ENCODE measurements at places on chromosomes 13 and 19.

GRCh38 chr19:18183529-18183928 is 9.5 kb upstream of the MPV17L2 start:
- no peak for DNase-seq

DNA sequence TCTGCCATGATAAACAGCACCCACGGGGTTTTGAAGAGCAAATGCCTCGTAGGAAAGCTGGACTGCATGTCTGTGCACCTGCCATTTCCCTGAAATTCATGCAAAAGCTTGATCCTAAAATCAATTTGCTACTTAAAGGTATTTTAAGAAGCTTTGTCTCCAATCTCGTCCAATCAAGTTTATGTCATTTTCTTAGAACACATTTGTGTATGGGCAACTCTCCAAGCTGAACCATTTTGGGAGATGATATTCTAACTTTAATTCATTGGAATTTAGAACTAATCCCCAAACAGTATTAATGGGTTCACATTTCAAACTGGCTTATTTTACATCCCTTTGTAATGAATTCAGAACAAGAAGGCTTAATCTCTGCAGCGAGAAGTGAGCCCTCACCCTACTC is 822 bp downstream of the ADPRHL1 start:
- DNase-seq, result no peak

GRCh38 chr19:50379602-50380001 is 3.3 kb downstream of the NR1H2 start:
- DNase-seq, result no peak

GRCh38 chr19:19460258-19460731 is 54.8 kb downstream of the GATAD2A start:
- no peak for DNase-seq

- no peak for DNase-seq
Observed at GRCh38 chr19:16376649-16377048, 52.0 kb downstream of the KLF2 start.

DNA sequence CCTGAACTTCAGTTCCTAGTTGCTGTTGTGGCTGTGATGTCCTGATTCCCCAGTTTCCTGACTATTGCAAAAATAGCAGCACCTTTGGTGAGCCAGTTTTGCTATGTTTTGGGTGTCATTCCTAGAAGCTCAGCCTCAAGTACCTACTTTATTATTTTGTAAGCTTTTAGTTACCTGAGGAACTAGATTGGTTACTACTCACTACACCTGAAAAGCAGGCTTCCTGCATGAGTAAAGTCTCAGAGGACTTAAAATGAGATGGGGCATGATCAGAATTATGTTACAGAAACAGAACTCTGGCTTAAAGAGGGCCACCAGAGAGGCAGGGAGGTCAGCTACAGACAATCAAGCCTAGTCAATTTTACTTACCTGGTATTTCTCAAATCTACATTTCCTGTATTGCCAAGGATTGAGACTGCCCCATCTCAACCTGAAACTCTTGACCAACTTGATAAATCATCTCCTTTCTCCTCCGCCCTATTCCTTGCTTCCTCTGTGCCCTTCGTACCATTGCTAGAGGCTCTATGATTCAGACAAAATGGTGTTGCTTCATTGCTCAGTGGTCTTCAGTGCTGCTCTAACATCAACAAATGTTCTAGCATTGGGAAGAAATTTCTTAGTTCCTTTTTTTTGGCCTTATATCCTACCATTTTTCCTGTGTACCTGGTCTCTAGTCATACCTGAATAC is 58.9 kb downstream of the RAP2A start:
- DNase-seq, result no peak
